ENCODE measurements at places on chromosomes 1 and 21. TPM values are rescaled to one million over a fixed set of nuclear protein-coding genes. Genes with fewer than 3 reads are reported as not detected.

DNA sequence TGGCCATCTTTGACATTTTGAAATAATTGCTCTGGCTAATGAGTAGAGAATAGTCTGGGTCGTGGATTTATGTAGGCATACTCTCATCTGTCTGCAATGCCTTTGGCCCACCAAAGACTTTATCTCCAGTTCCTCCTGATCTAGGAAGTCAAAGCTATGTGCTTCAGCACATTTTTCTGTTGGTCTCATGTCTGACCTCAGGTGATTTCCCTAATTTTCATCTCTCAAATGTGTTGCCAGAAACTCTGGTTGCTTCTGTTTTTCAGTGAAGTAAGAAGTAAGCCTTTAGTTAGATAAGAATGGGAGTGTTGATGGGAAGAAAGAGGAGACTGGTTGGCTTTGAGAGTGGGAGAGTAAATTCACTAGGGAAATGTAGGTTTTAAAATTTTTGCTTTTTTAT is 66.4 kb downstream of the GPR88 start:
- no peak for DNase-seq

Gene IL20
- not detected for polyA plus RNA-seq

GRCh38 chr1:26360807-26361604 is 7.1 kb upstream of the CRYBG2 start:
- DNase-seq: no peak

Gene MATN1
- 0.23 TPM for polyA plus RNA-seq

Gene LAMC2
- polyA plus RNA-seq: 7.1 TPM

DNA sequence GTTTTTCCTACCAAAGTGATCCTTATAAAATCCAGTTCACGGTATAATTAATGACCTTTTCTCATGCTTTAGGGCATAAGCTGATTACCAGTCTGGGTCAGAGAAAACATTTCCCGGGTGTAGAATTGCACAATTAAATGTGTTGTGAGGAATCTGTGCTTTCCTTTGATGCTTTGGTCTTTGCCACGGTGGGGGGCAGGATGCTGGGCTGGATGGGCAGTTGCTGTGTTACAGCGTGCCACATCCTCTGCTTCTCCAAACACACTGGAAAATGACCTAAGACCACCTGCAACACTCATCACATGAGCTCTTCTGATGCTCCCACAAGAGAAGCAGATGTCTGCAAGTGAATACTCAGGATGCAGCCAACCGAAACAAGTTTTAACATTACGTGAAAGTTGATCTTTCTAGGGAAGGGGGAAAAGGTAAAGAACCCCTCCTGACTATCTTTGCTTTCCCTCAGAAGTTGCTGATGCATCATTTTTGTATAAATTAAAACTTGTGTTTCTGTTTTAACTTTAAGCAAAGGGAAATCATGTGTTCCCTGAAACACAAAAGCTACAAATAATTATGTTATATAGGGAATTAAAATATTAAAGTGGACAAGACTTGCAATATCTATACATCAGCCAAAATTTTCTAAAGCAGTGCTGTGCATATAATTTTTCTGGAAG is 515.3 kb upstream of the NR5A2 start:
- DNase-seq: peak; percentile 45

GRCh38 chr1:192877283-192877886 is 68.5 kb downstream of the RGS2 start:
- DNase-seq: no peak

Gene CD1E
- polyA plus RNA-seq: not detected

DNA sequence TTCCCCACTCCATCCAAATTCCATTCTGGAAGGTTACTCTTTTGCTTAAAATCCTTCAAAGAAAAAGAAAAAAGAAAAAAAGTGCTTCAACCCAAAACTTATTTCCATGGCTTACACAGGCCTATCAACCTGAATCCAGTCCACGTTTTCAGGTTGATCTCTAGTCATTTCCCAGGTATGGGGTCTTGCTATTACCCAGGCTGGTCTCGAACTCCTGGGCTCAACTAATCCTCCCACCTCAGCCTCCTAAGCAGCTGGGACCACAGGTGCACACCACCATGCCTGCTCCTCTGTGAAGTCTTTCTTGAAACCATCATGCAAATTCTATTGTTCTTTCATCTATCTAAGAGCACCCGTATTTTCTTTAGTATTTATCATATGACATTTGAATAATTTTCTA is 7.6 kb downstream of the RNF19B start:
- DNase-seq: no peak

GRCh38 chr1:14606632-14607031 is 8.1 kb downstream of the KAZN start:
- no peak for DNase-seq

Gene KIF17
- polyA plus RNA-seq: 4.3 TPM

Gene DSCAM
- polyA plus RNA-seq: 0.03 TPM

Gene DNAH14
- 22.4 TPM for polyA plus RNA-seq

Gene BACE2
- 28.0 TPM for polyA plus RNA-seq

DNA sequence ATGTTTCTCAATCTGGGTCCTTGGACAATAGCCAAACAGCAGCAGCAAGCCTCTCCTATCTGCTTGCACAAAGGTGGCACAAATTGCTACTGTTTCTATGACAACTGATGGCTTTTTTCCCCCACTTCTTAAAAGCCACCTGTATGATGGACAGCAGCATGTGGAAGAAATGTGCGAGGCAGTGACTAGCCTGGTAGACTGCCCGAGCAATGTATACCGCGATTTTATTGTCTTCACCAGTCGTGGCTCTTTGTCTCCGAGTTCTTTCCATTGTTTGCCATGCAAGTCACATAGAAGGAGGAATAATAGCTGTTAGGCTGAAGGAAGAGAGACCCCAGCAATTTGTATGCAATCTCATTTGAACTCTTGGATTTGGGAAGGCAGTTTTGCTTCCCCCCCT is 79.4 kb downstream of the S1PR1 start:
- no peak for DNase-seq

Gene BMP8A
- polyA plus RNA-seq: 0.53 TPM

GRCh38 chr1:211695135-211695816 is 19.9 kb upstream of the NEK2 start:
- no peak for DNase-seq

- DNase-seq: no peak
Observed at GRCh38 chr1:210373878-210374599, 45.3 kb downstream of the HHAT start.

DNA sequence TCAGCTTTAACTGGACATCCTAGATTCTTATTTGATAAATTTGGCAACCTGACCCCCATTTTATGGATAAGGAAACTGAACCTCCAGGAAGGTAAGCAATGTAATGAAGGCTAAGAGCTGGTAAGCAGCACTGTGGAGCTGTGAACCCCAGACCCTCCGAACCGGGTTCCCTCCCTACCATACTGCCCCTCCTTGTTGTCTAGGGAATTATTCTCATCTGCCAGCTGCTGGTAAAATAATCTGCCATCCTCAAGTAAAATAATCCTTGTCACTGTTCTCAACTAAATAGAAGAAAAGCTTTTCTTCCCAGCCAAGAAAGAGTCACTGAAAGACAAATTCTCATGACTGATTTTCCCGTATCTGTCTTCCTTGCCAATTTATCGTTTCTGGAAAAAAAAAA is 55.8 kb upstream of the PRDX6 start:
- DNase-seq: no peak

GRCh38 chr21:32062591-32063227 is 189.9 kb downstream of the HUNK start:
- no peak for DNase-seq

DNA sequence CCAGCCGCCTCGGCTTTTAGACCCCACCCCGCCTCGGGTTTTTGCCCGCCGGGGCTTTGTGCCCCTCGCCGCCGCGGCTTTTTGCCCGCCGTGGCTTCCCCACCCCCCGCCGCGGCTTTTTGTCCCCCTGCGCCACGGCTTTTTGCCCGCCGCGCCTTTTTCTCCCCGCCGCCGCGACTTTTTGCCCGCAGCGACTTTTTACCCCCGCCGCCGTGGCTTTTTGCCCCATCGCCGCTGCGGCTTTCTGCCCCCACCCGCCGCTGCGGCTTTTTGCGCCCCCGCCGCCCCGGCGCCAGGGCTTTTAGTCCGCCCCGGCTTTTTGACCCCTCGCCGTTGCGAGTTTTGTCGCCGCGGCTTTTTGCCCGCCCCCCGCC is 474.4 kb downstream of the FAM72C start:
- no peak for DNase-seq

Gene MAN1C1
- polyA plus RNA-seq: 13.9 TPM

- DNase-seq: no peak
Observed at GRCh38 chr1:113780374-113781146, 21.3 kb upstream of the PHTF1 start.

GRCh38 chr21:31162827-31163226 is 124.6 kb upstream of the KRTAP19-8 start:
- no peak for DNase-seq

DNA sequence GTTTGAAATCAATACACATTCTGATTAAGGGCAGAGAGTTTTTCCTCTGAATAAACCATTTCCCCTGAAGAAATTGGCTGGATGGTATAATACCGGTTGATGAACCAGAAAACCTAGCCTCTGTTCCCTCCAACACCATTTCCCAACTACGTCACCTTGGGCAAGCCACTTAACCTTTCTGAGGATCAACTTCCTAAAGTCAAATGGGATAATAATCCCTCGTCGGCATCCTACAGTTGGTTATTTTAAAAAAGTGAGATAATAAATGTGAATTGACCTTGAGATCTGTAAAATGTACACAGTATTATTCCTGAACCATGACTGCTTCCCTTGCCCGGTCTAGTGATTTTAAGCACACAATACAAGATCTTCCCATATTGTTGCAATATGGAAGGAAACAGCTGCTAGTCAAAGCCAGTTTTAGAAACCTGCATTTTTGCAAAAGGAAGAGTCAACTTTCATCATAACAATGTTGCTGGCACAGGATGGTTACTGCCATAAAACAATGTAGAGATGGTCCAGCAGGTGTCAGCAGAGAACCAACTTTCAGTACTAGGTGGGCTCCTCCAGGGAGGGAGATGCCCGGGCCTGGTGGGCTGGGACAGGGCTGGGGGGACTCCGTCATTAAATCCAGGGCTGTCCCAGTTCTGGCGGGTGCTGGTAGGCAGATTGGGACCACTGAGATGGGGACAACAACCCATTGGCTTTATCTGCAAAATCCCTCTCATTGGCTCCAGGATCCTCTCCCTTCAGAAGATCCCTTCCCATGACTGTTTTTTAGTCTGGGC is 5.2 kb upstream of the HLX start:
- no peak for DNase-seq

Gene C4BPA
- polyA plus RNA-seq: 0.52 TPM

DNA sequence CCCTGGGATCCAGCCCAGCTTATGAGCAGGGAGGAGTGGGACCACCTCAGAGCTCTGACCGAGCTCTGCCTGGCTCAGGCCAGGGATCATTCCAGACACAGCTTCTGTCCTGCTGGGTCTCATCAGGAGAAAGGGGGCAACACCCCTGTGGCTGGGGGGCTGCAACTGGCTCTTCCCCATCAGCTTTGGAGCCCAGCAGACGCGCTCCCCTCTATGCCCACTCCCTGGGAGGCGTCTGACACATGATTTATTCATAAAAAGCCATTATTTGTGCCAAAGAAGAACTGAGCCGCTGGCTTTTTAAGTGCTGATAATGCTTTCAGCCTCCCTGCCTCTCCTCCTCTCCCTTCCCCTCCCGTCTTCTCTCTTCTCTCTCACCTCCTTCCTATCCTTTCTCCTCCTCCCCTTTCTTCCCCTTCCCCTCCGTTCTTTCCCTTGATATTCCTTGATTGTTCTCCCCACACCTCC is 25.0 kb downstream of the FOXO6 start:
- DNase-seq: no peak

DNA sequence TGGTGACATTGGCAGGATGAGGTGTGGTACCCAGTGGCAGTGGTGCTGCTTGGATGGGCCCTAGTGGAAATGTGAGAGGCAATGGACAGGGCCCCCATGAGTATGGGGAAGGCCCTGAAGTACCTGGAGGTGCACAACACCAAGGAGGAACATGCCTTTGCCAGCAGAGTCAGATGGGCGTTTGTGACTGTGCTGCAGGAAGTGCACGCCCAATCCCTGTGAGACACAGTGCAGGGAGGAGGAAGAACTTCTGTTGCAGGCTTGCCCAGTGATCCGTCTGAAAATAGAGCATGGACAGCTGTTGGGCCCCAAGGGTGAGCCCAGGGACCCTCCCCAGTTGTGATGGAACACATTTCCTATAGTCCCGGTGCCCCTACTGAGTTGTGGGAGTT is 42.7 kb downstream of the GJA5 start:
- no peak for DNase-seq

DNA sequence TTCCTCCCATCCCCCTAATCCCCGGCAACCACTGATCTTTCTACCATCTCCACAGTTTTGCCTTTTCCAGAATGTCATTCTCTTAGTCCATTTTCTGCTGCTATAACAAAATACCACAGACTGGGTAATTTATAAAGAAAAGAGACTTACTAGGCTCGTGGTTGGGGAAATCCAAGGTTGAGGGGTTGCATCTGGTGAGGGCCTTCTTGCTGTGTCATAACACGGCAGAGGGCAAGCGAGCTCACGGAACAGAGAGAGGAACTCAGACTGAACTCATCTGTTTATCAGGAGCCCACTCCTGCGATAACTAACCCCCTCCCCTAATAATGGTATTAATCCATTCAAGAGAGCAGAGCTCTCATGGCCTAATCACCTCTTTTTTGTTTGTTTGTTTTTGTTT is 52.0 kb downstream of the RUNX3 start:
- no peak for DNase-seq

Gene GSTM5
- 44.7 TPM for polyA plus RNA-seq

Gene FAM131C
- polyA plus RNA-seq: 1.3 TPM

Gene KIF21B
- 2.7 TPM for polyA plus RNA-seq

GRCh38 chr21:46486481-46487126 is 27.9 kb downstream of the DIP2A start:
- DNase-seq: no peak

DNA sequence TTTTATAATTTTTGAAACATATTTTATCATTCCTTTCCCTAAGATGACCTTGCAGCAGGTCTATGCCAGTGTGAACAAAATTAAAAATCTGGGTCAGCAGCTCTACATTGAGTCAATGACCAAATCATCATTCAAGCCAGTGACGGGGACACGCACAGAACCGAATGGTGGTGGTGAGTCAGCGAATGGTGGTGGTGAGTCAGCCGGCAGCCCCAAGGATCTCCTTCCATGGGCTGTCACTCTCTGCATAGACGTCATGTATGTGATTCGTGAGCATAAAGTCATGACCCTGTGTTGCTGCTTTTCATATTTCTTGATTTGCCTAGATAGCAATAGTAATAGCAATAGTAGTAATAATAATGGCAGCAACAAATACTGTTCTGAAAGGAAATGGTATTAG is 26.3 kb downstream of the PER3 start:
- DNase-seq: no peak

- DNase-seq: no peak
Observed at GRCh38 chr1:162328512-162328911, 48.1 kb downstream of the SPATA46 start.

- no peak for DNase-seq
Observed at GRCh38 chr21:26093122-26093521, 77.4 kb downstream of the APP start.

Gene ALX3
- not detected for polyA plus RNA-seq

GRCh38 chr1:234429434-234429806 is 49.6 kb downstream of the TARBP1 start:
- DNase-seq: no peak

DNA sequence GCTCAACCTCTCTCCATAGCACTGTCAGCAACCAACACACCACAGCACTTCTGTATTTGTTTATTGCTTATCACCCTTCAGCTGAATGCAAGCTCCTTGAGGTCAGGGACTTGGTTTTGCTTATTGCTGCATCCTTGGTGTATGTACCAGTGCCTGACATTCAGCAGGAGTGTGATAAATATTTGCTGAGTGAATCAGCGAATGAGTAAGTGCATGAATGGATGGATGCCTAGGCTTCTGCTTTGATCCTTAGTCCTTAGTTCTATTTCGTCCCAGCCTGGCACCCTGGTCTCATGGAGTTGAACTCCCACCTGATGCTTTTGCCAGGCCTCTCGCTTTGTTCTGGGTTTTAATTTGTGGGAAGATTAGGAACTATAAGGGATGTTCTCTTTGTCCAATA is 88.2 kb downstream of the ZSCAN20 start:
- DNase-seq: no peak

Gene DCDC2B
- polyA plus RNA-seq: 1.9 TPM

Data from left kidney (tissue), 8 donors.